Small intestine (tissue), 16 donors: ENCODE measurements at places on chromosomes 13 and 19.

DNA sequence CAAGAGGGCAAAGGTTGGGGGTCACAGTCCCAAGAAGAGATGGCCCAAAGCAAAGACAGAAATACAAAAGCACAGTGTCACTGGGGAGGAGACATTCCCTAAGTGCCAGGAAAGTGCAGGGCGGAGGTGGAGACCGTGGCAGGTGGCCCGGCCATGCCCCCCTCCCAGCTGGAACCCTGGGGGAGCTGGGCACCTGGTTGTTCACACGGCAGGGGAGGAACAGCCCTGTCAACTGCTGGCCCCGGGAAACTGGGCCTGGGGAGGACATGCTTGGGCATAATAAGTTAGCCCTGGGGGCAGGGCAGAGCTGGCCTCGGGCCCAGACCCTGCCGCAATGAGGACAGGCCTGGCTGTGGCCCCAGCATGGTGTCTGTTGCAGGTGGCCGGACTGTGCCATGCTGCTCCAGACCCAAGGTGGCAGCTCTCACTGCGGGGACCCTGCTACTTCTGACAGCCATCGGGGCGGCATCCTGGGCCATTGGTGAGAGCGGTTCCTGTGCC is 7.4 kb downstream of the HPN start:
- no peaks in the 10 kb centered on the region for H3K4me1 ChIP-seq
- DNase-seq: no peak
- H3K27me3 ChIP-seq: no peaks in the 10 kb centered on the region
- H3K4me3 ChIP-seq: no peak overlapping the region
- H3K36me3 ChIP-seq: no peaks in the 10 kb centered on the region

GRCh38 chr19:7856679-7857663 is 17.2 kb downstream of the PRR36 start:
- no peaks in the 10 kb centered on the region for H3K36me3 ChIP-seq
- no peak overlapping the region for H3K27ac ChIP-seq
- DNase-seq: no peak
- peaks cover 7% of the 10 kb centered on the region for H3K4me1 ChIP-seq
- peaks cover 7% of the 10 kb centered on the region for H3K27me3 ChIP-seq

GRCh38 chr19:2274931-2275535 is 6.9 kb downstream of the PEAK3 start:
- peak; percentile 80 for DNase-seq
- peaks cover 6% of the 10 kb centered on the region for H3K4me1 ChIP-seq
- no peak overlapping the region for H3K4me3 ChIP-seq
- no peak overlapping the region for H3K27ac ChIP-seq
- no peaks in the 10 kb centered on the region for H3K27me3 ChIP-seq
- H3K36me3 ChIP-seq: peaks cover 51% of the 10 kb centered on the region

DNA sequence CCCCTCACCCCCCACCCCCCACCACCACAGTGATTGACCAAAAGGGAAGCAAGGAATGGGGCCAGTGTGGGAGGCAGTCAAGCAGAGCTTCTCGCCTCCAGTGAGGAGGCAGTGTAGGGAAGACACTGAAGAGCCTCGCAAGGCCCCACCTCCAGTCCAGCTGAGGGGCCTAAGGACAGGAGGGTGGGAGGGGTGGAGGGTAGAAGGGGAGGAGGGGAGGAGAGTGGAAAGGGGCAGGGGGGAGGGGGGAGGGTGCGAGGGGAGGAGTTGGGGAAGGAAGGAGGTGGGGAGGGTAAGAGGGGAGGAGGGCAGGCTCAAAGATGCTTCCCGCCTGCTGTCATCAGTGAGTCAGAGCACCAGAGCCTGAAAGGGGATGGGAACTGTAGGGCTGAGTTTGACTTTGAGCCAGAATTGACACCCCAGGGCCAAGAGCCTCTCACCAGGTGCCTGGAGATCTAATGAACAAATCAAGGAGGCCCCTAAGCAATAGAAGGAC is 786.2 kb downstream of the UQCRFS1 start:
- DNase-seq: no peak
- no peak overlapping the region for H3K27ac ChIP-seq
- no peaks in the 10 kb centered on the region for H3K27me3 ChIP-seq
- no peaks in the 10 kb centered on the region for H3K36me3 ChIP-seq
- H3K4me3 ChIP-seq: no peak overlapping the region
- H3K4me1 ChIP-seq: no peaks in the 10 kb centered on the region

DNA sequence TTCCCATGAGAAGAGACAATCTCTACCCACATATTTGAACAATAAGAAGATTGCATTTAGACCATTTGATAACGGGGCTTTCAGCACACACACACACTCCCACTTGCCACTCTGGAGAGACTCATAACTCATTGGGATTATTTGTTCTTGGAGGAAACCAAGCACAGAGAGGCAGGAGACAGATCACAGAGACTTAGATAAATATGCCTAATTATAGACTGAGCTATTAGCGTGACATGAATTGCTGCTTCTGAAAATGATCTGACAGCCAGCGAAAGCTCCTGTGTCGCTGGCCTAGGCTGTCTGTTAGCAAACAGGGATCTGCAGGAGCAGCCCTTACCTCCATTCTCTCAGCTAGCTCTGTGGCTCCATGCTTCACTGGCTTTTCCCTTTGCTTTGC is 111.4 kb downstream of the CCNA1 start:
- H3K36me3 ChIP-seq: no peaks in the 10 kb centered on the region
- no peaks in the 10 kb centered on the region for H3K4me1 ChIP-seq
- H3K4me3 ChIP-seq: no peak overlapping the region
- no peaks in the 10 kb centered on the region for H3K27me3 ChIP-seq

GRCh38 chr19:38503077-38503410 is 69.6 kb downstream of the RYR1 start:
- no peak for DNase-seq
- H3K27ac ChIP-seq: no peak overlapping the region
- no peaks in the 10 kb centered on the region for H3K27me3 ChIP-seq

DNA sequence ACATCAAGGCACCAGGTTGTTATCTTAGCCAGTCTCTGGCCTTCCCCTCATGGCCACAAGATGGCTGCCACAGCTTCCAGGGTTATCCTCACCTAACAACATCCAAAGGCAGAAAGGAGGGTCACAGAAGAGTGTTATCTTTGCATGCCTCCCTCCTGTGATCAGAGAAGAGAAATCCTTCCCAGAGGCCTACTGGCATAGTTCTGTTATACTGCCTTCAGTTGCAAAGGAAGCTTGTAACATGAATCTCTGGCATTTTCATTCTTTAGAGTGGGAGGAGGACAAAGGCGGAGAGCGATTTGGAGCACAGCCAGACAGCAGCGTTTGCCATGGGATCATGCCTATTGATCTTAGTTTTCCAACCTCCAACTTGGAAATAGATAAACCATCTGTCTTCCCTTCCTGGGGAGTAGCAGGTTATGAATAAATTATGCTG is 135.7 kb downstream of the DNAJC15 start:
- no peaks in the 10 kb centered on the region for H3K36me3 ChIP-seq
- no peak overlapping the region for H3K4me3 ChIP-seq
- H3K4me1 ChIP-seq: no peaks in the 10 kb centered on the region
- no peaks in the 10 kb centered on the region for H3K27me3 ChIP-seq
- no peak overlapping the region for H3K27ac ChIP-seq
- DNase-seq: no peak

DNA sequence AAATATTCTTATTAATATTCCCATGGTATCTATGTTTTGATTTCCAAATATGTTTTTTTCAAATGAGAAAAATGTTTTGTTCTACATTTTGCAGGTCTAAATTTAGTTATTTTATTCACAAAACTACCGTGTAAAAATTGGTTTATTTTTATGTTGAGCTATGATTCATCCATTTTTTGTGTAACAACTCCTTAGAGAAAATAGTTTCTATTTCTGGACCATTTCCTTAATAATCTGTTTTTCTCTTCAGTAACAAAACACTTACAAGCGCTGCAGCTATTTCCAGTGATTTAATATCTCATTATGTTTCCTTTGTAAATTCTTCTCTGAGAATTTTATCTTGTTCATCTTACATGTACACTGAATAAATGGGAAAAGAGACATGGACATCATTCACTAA is 550.7 kb upstream of the SLITRK5 start:
- H3K27ac ChIP-seq: no peak overlapping the region

DNA sequence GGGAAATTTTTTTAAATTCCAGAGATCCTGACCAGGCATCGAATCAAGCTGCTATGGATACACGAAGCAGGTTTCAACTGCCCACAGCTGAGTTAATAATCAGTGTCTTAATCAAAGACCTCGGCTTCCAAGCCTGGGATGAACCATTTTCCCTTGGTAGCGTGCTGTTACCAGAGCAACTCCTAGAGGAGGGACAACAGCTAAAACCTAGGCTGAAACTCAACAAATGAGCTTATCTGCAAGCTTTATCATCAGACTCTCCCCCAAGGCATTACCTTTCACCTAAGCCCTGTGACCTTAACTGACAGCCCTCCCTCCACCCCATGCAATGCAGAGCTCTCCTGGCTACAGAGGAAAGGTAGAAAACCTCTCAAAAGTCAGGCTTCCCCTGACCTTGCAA is 39.7 kb downstream of the RCBTB1 start:
- H3K36me3 ChIP-seq: peaks cover 25% of the 10 kb centered on the region
- H3K4me3 ChIP-seq: no peak overlapping the region
- no peaks in the 10 kb centered on the region for H3K27me3 ChIP-seq

GRCh38 chr13:46181840-46182490 is at the start of gene LCP1:
Gene LCP1, minus strand, starts transcription at chr13:46182177. Its CDS starts 22,515 bp downstream, at chr13:46159662.
- peak; percentile 13 for DNase-seq
- no peak within 1 kb of the TSS for H3K4me3 ChIP-seq
- no peaks in the 10 kb centered on the region for H3K4me1 ChIP-seq

- H3K4me1 ChIP-seq: no peaks in the 10 kb centered on the region
- no peaks in the 10 kb centered on the region for H3K27me3 ChIP-seq
- no peak overlapping the region for H3K4me3 ChIP-seq
- H3K36me3 ChIP-seq: no peaks in the 10 kb centered on the region
- no peak overlapping the region for H3K27ac ChIP-seq
These were observed 20.8 kb downstream of the NLRP4 start for GRCh38 chr19:55857149-55857548.

GRCh38 chr19:32607479-32607878 is 26.5 kb downstream of the PDCD5 start:
- no peak for DNase-seq
- H3K36me3 ChIP-seq: peaks cover 66% of the 10 kb centered on the region
- H3K27me3 ChIP-seq: no peaks in the 10 kb centered on the region
- H3K4me1 ChIP-seq: no peaks in the 10 kb centered on the region
- no peak overlapping the region for H3K4me3 ChIP-seq
- H3K27ac ChIP-seq: no peak overlapping the region

DNA sequence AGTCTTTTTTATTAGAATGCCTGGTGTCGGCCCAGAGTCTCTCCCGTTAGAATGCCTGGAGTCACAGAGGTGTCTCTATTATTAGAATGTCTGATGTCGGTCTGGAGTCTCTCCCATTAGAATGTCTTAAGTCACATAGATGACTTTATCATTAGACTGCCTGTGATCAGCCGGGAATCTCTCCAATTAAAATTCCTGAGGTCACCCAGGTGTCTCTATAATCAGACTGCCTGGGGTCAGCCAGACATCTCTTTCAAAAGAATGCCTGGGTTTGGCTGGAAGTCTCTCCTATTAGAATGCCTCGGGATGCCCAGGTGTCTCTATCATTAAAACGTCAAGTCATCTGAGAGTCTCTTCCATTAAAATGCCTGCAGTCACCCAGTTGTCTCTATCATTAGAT is 1493.9 kb downstream of the UQCRFS1 start:
- no peaks in the 10 kb centered on the region for H3K36me3 ChIP-seq
- H3K4me1 ChIP-seq: no peaks in the 10 kb centered on the region
- no peak overlapping the region for H3K27ac ChIP-seq
- DNase-seq: no peak
- no peaks in the 10 kb centered on the region for H3K27me3 ChIP-seq
- H3K4me3 ChIP-seq: no peak overlapping the region

DNA sequence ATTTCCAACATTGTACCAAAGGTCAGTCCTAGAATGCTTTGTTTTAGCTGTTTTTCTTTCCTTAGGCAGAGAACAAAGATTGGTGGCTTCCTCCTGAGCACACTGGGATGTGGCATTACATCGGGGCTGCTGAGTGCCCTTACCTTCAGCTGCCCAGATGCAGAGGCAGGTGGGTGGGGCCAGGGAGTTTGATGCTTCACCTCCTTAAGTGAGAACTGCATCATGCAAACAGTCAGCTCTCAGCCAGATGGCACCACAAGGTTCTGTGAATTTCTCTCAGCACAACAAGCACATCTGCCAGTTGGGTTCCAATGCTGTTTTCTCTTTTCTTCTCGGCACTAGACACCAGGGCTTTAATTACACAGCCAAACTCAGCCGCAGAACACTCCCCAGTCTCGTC is 87.4 kb upstream of the UBL3 start:
- H3K27me3 ChIP-seq: no peaks in the 10 kb centered on the region
- H3K36me3 ChIP-seq: no peaks in the 10 kb centered on the region
- no peak for DNase-seq
- no peak overlapping the region for H3K27ac ChIP-seq

DNA sequence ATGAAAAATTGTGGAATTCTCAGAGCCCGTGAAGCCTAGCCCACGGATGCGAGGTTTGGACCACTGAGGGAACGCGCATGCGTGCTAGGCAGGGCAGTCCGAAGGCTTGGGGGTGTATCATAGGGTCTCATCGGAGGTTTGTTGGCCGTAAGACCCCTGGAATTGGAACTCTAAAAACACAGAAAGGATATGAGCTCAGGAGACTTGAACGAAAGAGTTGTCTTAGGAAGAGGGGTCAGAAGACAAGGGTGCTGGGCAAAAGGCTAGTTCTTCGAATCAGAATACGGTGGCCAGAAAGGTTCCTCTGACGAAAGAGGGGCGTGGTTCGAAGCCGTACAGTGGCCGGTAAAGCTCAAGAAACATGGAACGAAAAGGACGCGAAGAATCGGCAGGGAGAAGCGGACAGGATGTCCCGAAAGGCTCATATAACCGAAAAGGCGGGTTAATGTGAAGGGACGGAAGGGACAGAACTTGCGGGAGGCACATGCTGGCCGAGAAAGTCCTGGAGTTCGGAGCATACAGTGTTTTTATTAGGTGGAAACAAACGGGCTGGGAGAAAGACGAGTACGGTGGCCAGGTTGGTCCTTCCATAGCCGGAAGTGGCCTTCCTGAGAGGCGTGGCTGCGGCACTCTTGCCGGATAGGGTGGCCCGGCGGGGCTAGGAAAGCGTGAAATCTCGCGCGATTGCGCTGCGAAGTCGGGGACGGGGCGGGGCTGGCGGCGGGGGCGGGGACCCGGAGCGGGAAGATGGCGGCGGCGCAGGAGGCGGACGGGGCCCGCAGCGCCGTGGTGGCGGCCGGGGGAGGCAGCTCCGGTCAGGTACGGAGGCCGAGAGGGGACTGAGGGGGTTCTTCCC is at the start of gene CLPTM1:
Gene CLPTM1, plus strand, starts transcription at position 732 of the 856 bp plus-strand sequence. Its CDS starts 16 bp downstream, at position 748.
- H3K4me1 ChIP-seq: peaks cover 6% of the 10 kb centered on the region
- H3K27me3 ChIP-seq: no peaks in the 10 kb centered on the region
- DNase-seq: peak; percentile 95

DNA sequence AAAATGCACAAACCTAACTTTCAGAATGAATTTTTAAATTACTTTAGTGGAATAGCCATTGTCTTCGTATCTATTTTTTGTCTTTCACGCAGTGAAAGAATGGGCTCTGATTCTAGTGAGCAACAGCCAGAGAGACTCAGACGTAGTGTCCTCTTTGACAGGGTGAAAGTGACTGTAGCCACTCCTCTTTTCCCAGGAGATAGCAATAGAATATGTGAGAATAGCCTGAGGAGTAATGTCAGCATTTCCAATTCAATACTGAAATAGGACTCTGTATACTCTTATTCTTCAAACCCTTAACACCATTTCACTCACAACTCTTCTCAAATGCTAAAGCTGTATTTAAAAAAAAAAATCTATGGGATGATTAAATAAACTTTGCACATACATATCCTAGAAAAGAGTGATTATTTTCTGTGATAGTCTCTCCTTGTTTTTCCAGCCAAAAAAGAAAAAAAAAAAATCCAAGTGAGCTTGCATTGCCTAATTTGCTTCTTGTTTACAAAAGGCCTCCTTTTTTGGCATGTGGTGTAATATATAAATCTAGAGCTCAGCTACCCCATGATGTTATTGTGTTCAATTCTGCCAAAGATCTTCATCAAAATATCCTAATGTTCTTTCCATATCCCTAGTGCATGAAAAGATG is 626.1 kb upstream of the SLITRK6 start:
- H3K27ac ChIP-seq: no peak overlapping the region
- no peaks in the 10 kb centered on the region for H3K36me3 ChIP-seq
- H3K4me1 ChIP-seq: no peaks in the 10 kb centered on the region
- no peak for DNase-seq
- H3K27me3 ChIP-seq: no peaks in the 10 kb centered on the region
